ENCODE measurements at places on chromosomes 2 and 18.

- DNase-seq, result no peak
Observed at GRCh38 chr2:20322527-20323300, 27.9 kb downstream of the PUM2 start.

DNA sequence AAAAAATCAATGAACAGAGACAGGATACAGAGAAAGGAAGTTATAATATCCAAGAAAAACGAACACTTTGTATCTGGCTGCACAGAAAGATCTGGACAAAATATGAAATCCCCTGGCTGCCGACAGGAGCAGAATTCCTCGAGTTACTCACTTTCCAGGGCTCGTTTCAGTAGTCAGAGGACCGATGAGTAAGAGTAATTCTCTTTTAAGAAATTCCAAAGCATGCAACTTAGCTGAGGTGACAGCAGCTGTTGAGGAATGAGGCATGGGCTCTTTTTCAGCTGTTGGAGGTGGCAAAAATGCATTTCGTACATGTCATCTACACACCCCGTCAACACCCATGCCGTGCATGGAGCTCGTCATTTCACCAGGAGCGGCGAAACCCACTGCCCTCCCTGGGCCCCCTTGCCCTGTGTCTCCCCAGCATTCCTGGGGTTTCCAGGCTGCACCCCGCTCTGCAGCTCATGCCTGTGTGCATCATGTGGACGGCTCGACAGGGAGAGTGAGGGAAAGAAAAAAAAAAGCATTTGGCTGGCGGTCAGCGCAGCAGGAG, 210.8 kb upstream of the SMIM21 start:
- DNase-seq, result no peak

- DNase-seq, result no peak
Observed at GRCh38 chr2:46009315-46009714, 287.9 kb upstream of the EPAS1 start.

DNA sequence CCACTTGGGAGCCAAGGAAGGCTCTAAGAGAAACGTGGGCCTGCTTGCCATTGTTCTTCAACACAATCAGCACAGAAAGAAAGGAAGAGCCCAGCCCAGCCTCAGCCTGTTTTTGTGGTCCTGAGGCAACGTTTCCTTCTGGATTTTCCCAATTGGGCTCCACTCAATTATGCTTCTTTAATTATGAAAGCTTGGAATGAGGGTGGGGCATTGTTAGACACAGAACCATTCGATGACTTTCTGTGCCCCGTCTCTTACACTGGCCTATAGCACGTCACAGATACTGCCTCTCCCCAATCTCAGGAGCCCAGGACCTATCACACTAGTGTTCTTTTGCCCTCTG, 207.4 kb downstream of the ZFP36L2 start:
- no peak for DNase-seq

GRCh38 chr2:222255090-222255489, 43.7 kb downstream of the PAX3 start:
- no peak for DNase-seq

- DNase-seq, result no peak
Observed at GRCh38 chr2:100571668-100572067, 8.9 kb downstream of the PDCL3 start.

Data from T-helper 17 cell (primary cell).